Stomach (tissue), 19 donors: ENCODE measurements at places on chromosomes 5 and 9. TPM values are rescaled to one million over a fixed set of nuclear protein-coding genes. Genes with fewer than 3 reads are reported as not detected.

The CDH9 gene
- not detected for total RNA-seq

The DDX4 gene
- total RNA-seq: not detected

The ZNF366 gene
- total RNA-seq: 6.8 TPM

The NRG2 gene
- not detected for total RNA-seq

The PKD2L2 gene
- not detected for total RNA-seq

The IFNB1 gene
- not detected for total RNA-seq

The SLC34A1 gene
- not detected for total RNA-seq

The PHF24 gene
- total RNA-seq: not detected

DNA sequence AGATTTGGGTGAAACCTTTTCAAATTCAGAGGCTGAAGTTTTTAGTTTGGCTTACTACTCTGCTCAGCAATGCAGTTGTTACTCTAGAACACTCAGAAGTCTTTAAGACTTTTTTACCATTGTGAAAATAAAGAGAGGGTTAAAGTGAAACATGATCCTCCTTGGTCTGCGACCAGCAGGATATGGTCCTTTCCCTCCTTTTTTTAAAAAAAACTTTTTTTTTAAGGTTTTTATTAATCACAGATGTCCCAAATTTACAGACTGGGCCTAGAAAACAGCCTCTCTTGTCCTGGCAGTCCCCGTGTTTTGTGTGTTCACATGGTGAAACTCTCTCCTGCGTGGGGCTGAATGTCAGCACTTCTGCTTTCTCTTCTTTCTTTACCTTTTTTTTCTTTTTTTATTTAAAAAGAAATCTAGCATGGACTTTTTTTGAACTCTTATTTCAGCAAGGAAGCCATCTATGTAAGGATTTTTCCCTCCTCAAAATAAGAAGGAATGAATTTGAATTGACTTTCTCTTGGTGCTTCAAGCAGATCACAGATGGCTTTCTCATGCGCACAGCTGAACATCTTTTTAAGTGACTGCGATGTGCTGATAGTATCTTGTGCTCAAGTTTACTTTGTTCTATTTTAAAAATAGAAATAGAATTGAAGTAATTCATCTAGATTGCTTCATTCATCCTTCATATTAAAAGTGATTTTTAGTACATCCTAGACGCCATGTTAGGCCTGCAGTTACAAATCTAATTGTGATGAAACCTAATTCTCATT, 128.7 kb upstream of the OTULINL start:
- no peaks in the 10 kb centered on the region for H3K27me3 ChIP-seq
- H3K27ac ChIP-seq: no peak overlapping the region
- peaks cover 33% of the 10 kb centered on the region for H3K4me1 ChIP-seq

DNA sequence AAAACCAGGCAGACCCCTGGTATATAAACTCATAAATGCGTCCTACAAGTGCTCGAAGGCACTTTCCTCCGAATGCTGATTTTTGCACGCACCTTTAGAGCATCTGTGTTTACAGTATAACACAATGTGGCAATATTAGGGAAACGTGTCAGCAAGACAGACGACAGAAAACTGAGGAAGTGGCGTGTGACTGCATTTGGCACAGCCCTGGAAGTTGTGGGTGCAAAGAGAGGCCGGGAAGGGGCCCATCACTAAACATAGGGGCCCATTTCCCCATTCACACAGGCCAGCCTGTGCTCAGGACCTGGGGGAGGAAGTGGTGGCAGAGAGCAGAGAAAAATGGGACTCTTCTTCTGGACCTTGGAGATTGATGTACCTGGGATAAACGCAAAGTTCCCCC, 48.2 kb downstream of the RASGEF1C start:
- H3K27me3 ChIP-seq: no peaks in the 10 kb centered on the region
- H3K4me3 ChIP-seq: no peak overlapping the region
- H3K4me1 ChIP-seq: no peaks in the 10 kb centered on the region

DNA sequence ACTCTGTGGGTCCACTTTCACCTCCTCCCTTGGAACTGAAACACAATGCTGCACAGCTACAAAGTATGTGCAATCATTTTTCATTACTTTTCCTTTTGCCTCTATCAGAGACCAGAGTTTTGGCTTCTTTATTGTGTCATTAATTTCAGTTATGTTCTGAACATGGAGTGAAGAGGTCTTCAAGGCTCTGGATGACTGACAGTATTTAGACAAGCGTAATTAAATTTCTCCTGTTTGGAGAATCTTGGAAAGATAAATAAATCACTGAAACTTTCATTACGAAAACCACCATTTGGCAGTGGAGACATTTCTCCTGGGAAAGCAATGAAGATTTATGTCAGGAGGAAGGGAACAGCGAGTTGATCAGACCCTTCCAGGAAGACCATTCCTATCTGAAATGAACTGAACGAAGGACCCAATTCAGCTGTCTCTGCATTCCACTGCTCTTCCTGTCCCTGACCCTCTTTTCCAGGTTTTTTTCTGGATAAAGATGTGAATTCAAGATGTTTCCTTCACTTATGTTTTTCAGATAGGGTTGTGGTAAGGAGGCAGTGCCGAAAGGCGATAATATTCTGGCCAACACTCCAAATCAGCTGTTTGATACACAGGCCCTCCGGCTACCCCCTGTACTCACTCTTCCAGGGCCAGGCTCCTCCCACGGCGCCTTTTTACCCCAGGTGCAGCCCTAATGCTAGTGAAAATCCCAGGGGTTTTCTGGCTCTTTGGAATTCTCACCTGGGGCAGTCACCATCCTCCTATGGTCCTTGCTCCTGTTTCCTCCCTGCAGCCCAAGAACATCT, 77.2 kb upstream of the OSMR start:
- DNase-seq: no peak
- H3K27ac ChIP-seq: no peak overlapping the region
- no peaks in the 10 kb centered on the region for H3K27me3 ChIP-seq

- no peaks in the 10 kb centered on the region for H3K36me3 ChIP-seq
- H3K4me1 ChIP-seq: no peaks in the 10 kb centered on the region
- no peak overlapping the region for H3K4me3 ChIP-seq
- H3K27me3 ChIP-seq: no peaks in the 10 kb centered on the region
- H3K27ac ChIP-seq: no peak overlapping the region
Observed at GRCh38 chr5:165757791-165758190, 2252.4 kb downstream of the MAT2B start.

DNA sequence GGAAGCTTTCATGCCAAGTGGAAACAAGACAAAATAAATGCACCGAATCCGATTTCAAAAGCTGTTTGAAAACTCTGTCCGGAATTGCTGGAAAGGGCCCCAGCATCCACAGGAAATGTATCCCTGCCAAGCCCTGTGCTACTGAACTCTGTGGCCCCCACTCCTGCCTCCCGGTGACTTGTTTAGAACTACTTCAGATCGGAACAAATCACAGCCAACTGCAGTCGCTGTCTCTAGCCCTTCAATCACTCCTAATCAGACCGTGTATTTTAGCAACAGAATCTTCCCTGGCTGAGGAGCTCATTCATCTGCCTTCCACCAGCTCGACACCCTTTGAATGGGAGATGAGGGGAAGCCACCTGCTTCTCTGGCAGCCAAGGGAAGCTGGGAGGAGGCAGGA, 94.1 kb downstream of the KCNIP1 start:
- no peak overlapping the region for H3K4me3 ChIP-seq
- no peak overlapping the region for H3K27ac ChIP-seq
- H3K4me1 ChIP-seq: no peaks in the 10 kb centered on the region
- DNase-seq: no peak
- peaks cover 32% of the 10 kb centered on the region for H3K27me3 ChIP-seq

- H3K4me1 ChIP-seq: no peaks in the 10 kb centered on the region
- H3K36me3 ChIP-seq: no peaks in the 10 kb centered on the region
- no peak overlapping the region for H3K4me3 ChIP-seq
- H3K27me3 ChIP-seq: no peaks in the 10 kb centered on the region
Observed at GRCh38 chr9:26170190-26170589, 491.9 kb upstream of the TUSC1 start.

GRCh38 chr9:87381746-87382145, 115.9 kb upstream of the DAPK1 start:
- peak overlapping the region; percentile 30 for H3K27ac ChIP-seq
- no peak for DNase-seq
- no peaks in the 10 kb centered on the region for H3K27me3 ChIP-seq
- no peaks in the 10 kb centered on the region for H3K4me1 ChIP-seq
- H3K36me3 ChIP-seq: no peaks in the 10 kb centered on the region

DNA sequence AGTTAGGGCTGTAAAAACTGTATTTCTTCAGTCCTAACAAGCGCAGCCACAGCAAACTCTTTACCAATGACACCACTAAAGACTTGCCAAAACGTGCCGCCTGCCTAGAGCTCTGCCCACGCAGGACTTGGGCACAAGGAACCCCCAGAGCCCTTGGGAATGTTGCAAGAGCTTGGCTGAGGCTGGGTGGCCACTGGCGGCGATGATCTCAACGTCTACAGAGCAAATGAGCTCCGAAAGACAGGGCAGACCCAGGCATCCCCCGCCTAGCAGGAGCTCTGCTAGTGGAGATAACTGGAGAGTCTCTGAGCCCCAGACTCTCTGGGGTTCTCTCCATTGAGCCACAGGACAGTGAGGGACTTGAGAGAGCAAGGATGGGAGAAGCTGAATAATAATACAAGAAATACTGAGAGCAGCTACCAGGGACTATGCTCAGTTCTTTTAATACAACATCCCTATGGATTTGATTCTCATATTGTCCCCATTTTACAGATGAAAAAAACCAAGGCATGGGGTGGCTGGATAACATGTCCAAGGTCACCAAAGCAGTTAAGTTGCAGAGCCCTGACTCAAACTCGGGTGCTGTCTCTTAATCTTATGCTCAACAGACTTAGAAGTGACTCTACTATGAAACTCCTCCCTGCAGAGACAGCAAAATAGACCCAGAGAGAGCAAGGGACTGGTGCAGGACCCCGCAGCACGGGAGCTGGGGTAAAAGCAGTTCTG, 32.5 kb downstream of the SHB start:
- no peaks in the 10 kb centered on the region for H3K36me3 ChIP-seq
- H3K27me3 ChIP-seq: no peaks in the 10 kb centered on the region
- H3K4me3 ChIP-seq: no peak overlapping the region
- H3K4me1 ChIP-seq: peaks cover 41% of the 10 kb centered on the region
- no peak overlapping the region for H3K27ac ChIP-seq

- H3K4me1 ChIP-seq: no peaks in the 10 kb centered on the region
- H3K36me3 ChIP-seq: no peaks in the 10 kb centered on the region
- H3K27ac ChIP-seq: no peak overlapping the region
- no peaks in the 10 kb centered on the region for H3K27me3 ChIP-seq
- no peak overlapping the region for H3K4me3 ChIP-seq
- DNase-seq: no peak
Observed at GRCh38 chr9:81195206-81195605, 494.1 kb downstream of the TLE1 start.

GRCh38 chr5:157915638-157916037, 56.7 kb upstream of the CLINT1 start:
- H3K4me3 ChIP-seq: no peak overlapping the region
- peak; percentile 93 for DNase-seq
- H3K27me3 ChIP-seq: no peaks in the 10 kb centered on the region
- no peaks in the 10 kb centered on the region for H3K36me3 ChIP-seq
- H3K27ac ChIP-seq: no peak overlapping the region

DNA sequence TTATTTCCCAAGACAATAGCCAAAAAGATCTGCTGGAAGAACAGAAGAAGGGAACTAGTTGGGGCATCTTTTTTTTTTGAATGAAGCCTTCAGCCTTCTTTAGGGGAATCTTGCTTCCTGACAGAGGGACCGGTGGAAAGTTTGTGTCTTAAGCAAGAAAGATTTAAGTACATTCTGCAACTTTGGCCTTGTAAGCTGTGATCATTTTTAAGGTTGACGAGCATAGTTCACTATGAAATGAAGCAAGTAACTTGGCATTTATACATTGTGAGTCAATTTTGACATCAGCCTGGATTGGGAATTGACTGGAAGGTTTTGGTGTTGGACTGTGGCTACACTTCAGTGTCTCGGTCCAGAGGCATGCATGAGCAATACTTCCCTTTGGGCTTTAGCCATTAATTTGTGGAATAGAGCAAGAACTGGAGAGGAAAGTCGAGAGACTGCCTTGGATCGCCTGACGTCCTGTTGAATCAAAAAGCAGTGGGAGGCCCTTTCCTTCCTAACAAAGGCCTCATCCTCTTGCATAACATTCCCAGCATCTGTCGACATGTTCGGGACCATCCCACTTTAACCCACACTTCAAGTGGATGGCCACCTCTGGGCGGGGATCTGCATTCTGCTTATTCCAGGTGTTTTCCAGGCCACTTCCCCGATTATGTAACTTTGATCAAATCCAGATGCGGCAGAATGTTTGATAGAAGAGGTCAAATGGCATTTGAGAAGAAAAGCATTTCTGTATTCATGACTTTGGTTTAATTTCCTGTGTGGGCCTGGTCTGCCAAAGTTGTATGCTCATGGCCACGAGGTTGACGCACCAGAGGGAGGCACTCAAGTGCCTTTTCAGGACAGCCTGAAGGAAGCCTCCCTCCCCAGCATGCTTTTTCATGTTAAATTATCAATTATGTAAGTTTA, 12.5 kb downstream of the ABL1 start:
- no peaks in the 10 kb centered on the region for H3K27me3 ChIP-seq
- peaks cover 81% of the 10 kb centered on the region for H3K4me1 ChIP-seq
